ENCODE measurements at places on chromosomes 6 and 20.

DNA sequence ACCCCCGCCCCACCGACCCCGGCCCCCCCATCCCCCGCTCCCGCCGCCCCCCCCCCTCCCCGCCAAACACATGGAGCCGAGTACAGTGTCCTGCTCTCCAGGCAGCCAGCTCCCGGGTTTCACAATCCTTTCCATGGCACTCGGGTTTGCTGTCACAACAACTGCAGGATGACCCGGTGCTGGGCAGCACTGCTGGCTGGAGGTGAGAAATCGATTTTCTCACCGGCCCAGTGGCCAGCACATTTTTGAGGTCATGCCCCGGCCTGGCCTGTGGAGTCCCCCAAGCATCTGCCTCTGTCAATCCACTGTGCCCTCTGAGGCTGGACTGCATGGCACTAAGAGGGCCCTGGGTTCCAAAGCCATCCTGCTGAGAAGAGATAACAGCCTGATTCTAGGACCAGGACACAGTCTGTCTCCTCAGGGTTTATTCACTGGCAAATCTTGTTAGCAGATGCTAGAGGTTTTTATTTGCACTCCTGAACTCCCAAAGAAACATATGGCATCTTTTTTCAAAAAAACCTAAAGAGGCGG is 129.5 kb downstream of the NFATC2 start:
- DNase-seq, result no peak

GRCh38 chr20:46549188-46549972 is 1.1 kb downstream of the OCSTAMP start:
- DNase-seq, result no peak

- no peak for DNase-seq
These were observed 593.1 kb upstream of the GJE1 start for GRCh38 chr6:141539617-141540016.

- no peak for DNase-seq
These were observed 15.9 kb downstream of the TOP1 start for GRCh38 chr20:41044409-41045062.
